ENCODE measurements at places on chromosomes 13 and 19. TPM values are rescaled to one million over a fixed set of nuclear protein-coding genes. Genes with fewer than 3 reads are reported as not detected.

PTGIR gene
- 3.6 TPM for total RNA-seq

- no peaks in the 10 kb centered on the region for H3K4me1 ChIP-seq
- ATAC-seq, result no peak
- H3K4me3 ChIP-seq, result no peak overlapping the region
- H3K36me3 ChIP-seq, result no peaks in the 10 kb centered on the region
- no peaks in the 10 kb centered on the region for H3K27me3 ChIP-seq
Observed at GRCh38 chr13:108851660-108852059, 222.2 kb downstream of the MYO16 start.

GRCh38 chr13:89363144-89363543, 1692.0 kb downstream of the SLITRK5 start:
- no peak overlapping the region for H3K27ac ChIP-seq
- no peaks in the 10 kb centered on the region for H3K36me3 ChIP-seq
- no peak overlapping the region for H3K4me3 ChIP-seq
- H3K4me1 ChIP-seq, result no peaks in the 10 kb centered on the region
- H3K27me3 ChIP-seq, result no peaks in the 10 kb centered on the region

KIR3DL2 gene
- total RNA-seq, result not detected

TRAPPC5 gene
- total RNA-seq, result 56.0 TPM

GDF15 gene
- 3.0 TPM for total RNA-seq

SLC7A10 gene
- total RNA-seq, result not detected

DNAAF3 gene
- total RNA-seq, result 0.52 TPM

- peak overlapping the region; percentile 34 for H3K4me3 ChIP-seq
- no peak for ATAC-seq
Observed at GRCh38 chr19:40512473-40513344, 45.9 kb downstream of the SPTBN4 start.
